ENCODE measurements at places on chromosomes 1 and 21.

DNA sequence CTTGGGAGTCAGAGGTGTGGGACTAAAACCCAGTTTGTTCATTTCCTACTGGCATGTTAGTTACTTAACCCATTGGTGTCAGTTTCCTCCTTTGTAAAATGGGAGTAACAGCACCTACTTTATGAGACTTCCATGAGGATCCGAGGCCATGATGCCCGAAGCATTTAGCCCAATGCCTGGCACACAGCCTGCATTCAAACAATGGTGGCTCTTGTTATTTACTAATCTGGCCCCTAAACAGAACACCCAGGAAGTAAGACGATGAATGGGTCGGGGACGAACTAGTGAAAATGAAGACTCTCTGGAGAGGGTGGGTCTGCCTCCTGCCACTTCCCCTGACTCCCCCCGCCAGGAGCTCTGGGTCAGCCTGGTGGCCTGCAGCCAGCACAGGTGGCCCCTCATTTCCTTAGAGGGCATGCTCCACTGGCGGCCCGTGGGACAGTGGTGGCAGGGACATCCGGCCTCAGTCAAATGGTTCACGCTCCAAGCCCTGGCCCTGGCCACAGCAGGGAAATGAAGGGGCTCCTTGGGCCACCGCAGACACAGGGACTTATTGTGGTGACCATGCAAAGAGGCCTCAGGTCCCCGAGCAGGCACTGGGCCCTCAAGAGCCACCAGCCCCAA lies 9.5 kb upstream of the TAS1R2 start:
- DNase-seq, result no peak

- no peak for DNase-seq
Observed at GRCh38 chr1:116095027-116095426, 16.2 kb upstream of the MAB21L3 start.

- DNase-seq, result no peak
Observed at GRCh38 chr21:45442276-45442675, 37.3 kb downstream of the COL18A1 start.

DNA sequence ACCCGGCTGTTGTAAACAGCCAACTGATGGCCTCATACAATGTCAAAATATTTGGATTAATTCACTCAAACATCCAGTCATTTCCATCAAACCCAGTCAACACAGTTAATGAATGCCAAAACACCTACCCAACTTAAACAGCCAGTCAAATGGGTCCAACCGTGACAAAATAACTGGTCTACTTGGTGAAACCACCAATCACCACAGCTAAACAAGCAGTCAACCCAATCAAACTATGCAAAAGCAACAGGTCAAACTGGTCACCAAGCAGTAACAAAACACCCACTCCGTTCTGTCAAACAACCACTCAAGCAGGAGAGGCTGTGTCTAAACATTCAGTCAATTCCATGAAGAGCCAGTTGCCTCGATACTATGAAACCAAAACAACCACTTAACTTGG lies 119.2 kb downstream of the FOXD2 start:
- peak; percentile 10 for DNase-seq

DNA sequence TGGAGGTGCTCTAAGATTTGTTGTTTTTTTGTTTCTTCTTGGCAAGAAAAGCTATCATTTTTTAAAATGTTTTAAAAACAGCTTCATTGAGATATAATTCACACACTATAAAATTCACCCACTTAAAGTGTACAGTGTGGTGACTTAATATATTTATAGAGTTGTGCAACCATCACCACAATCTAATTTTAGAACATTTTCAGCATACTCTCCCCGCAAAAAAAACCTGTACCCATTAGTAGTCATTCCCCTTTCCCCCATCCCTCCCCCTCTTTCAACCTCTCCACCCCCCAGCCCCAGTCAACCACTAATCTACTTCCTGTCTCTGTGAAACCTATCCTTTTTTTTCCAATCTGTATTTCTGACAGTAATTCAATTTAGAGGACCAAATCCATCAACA lies 30.6 kb downstream of the ZC3H11B start:
- DNase-seq, result no peak

GRCh38 chr1:207910591-207911354 lies at the start of gene CD34:
CD34 (minus strand) TSS chr1:207911125; CDS start chr1:207911080, 45 bp downstream.
- peak; percentile 38 for DNase-seq

GRCh38 chr1:110481968-110482623 lies 31.1 kb downstream of the PROK1 start:
- no peak for DNase-seq

- DNase-seq, result no peak
Observed at GRCh38 chr1:100343897-100344296, 8.4 kb upstream of the CDC14A start.

- peak; percentile 41 for DNase-seq
Observed at GRCh38 chr1:201633811-201634210, 94.9 kb downstream of the NAV1 start.

DNA sequence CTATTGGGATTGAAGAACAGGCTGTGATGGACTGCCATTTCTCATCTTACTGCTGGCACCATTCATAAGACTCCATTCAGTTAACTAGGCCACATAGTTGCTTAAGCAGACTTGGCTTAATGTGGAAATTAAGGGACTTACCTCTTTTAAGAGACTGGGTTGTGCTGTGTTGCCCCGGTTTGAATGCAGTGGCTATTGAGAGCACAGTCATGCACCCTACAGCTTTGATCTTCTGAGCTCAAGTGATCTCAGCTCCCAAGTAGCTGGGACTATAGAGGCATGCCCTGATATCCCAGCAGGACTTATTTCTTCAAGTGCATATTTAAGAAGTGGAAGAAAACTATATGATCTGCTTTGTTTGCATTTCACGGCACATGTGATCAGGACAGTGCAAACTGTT lies 181.1 kb downstream of the RASAL2 start:
- no peak for DNase-seq

GRCh38 chr1:89309828-89310227 lies 37.2 kb upstream of the GBP5 start:
- DNase-seq, result no peak
